ENCODE measurements at places on chromosomes 4 and X.

DNA sequence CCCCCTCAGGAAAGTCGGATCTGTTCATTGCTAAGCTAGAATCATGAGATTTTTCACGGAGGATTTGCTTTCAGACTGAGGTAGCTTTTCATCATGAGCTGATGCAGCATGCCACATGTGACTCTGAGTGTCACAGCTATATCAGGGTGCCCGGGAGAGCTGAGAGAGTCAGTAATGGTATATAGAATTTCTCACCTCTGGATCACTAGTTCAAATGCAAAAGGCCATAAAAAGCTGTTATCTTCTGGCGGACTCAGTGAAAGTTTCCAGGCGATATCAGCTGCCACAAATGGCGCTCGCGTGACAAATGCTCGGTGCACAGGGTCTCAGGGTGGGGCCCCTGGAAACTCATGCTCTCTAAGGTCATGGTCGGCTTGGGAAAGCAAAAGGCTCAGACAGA is 150.1 kb downstream of the DHX15 start:
- no peak for DNase-seq

GRCh38 chrX:109362101-109362500 is 119.8 kb downstream of the GUCY2F start:
- DNase-seq: no peak

GRCh38 chr4:164613792-164614191 is 140.1 kb upstream of the SMIM31 start:
- DNase-seq: no peak

GRCh38 chr4:185738038-185738552 is 73.9 kb downstream of the SORBS2 start:
- no peak for DNase-seq

- DNase-seq: no peak
Observed at GRCh38 chrX:20455001-20455400, 188.3 kb upstream of the RPS6KA3 start.

DNA sequence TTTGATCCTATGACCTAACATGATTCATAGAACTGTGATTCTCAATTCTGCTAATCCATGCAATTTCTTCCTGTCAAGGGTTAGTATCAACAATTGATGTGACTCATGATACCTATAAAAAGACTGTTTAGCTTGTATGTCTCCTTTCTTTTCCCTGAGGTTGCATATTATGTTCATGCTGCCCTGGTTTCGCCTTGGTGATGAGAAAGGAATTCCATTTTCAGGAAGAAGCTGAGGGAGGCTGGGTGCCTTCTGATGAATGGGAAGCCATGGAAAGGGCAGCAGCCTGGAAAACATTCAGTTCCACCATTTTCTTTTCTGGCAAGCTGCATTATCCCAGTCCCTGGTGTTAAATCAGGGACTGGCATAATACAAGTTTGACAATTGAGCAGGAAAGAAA is 976.5 kb downstream of the RPA4 start:
- no peak for DNase-seq

DNA sequence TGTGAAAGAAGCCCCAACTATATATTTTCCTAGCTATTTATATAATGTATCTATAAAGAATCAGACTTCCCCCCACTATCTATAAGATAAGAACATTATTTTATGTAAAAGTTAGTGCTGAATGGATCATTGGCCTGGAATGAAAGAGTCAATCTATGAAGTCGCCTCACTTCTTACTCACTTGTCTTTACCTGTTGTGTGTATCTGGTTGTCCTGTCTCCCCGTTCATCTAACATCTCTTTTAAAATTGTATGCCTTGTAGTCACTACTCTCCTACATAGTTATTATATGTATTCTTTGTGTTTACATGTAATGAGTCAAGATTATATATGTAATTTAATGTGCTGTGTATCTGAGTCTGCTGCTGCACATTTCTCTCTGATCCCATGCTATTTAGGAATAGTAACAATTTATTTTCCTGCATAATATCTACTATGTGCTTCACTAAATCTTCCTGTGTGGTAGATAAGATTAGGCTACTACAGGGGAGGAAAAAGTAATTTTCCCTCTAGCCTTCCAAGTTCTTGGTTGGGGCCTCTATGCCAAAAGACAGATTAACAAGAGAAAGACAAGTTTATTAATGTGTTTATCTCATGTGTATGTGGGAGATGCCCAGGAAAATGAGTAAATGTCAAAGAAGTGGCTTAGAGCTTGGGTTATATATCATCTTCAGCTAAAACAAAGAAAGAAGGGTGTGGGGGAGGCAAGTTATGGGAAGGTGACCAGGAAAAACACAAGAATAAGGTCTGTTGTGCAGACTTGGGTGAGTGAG is 77.6 kb upstream of the FRMPD4 start:
- DNase-seq: no peak

DNA sequence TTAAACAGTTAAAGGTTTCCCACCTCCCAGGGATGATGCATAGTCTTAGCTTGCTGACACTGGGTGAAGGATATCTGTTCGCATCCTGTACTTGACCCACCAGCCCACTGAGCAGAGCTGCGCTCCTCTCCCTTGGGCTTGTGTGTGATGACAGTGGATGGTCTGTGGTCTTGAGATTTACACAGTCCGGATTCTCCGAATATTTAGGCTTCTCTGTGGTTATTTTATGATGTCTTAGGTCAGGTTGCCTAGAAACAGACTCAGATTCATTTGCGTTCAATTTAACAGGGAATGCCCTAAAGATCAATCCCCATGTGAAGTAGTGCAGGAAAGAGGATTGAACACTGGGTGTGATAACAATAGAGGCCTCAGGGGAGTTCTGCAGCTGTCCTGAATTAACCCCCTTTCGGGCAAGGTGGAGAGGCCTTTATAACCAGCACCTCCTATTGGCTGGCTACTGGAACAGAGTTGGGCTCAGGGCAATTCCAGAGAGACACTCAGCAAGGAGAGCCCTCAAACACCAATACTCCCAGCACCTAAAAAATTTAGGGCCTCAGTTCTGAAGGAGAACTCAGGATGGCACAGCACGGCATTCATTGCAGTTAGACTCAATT is 653.2 kb upstream of the GALNT7 start:
- no peak for DNase-seq

- no peak for DNase-seq
Observed at GRCh38 chr4:163221467-163221866, 54.8 kb upstream of the NAF1 start.

DNA sequence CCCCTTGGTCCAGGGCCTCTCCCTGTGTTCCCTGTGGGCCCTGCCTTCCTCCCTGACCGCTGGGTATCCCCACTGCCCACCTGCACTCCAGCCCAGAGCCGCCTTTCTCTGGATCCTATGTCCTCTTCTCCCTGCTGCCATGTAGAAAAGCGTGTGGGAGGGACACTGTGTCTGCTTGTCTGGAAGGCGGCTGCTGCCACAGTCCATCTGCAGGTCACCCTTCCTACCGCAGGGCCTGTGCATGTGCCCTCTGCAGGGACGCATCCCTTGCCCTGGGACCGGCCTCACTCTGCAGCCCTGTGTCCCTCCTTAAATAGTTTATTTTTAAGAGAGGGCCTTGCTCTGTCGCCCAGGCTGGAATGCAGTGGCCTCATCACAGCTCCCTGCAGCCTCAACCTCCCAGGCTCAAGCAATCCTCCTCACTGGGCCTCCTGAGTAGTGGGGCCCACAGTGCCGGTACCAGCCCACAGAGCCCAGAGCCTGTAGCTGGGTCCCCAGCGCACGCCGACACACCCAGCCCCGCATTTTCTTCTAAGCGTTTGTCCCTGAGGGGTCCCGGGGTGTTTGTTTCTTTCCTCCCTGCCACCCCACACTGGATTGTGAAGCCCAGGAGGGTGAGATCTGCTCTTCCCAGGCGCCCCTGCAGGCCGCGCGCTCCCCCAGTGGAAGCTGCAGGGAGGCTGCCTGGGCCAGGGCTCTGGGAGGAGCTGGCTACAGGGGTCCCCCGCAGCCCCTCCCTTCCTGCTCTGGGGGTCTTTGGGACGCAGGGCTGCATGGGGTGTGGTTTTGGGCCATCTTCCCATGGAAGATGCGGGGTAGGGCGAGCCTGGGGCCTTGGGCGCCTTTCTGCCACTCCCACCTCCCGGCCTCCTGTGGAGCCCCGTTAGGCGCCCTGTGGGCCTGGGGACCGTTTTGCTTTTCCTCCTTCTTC is 12.8 kb upstream of the NAT8L start:
- no peak for DNase-seq

- DNase-seq: no peak
Observed at GRCh38 chr4:38400946-38401345, 263.1 kb upstream of the KLF3 start.

DNA sequence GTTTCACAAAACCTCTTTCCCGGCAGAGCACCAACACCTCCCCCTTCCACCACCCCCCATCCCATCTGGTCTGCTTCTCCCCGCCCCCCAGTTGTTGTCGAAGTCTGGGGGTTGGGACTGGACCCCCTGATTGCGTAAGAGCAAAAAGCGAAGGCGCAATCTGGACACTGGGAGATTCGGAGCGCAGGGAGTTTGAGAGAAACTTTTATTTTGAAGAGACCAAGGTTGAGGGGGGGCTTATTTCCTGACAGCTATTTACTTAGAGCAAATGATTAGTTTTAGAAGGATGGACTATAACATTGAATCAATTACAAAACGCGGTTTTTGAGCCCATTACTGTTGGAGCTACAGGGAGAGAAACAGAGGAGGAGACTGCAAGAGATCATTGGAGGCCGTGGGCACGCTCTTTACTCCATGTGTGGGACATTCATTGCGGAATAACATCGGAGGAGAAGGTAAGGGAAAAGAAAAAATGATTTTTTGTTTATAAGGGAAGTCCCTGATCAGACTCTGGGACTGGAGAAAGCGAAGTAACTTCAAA is at the start of gene PDGFRA:
Gene PDGFRA (plus strand): TSS at position 333 of the 541 bp plus-strand sequence. CDS start 29,476 bp downstream, outside the sequence.
- DNase-seq: no peak

GRCh38 chr4:14265651-14266050 is 638.1 kb upstream of the BOD1L1 start:
- no peak for DNase-seq

- DNase-seq: no peak
Observed at GRCh38 chr4:820230-821172, 5.4 kb downstream of the CPLX1 start.

DNA sequence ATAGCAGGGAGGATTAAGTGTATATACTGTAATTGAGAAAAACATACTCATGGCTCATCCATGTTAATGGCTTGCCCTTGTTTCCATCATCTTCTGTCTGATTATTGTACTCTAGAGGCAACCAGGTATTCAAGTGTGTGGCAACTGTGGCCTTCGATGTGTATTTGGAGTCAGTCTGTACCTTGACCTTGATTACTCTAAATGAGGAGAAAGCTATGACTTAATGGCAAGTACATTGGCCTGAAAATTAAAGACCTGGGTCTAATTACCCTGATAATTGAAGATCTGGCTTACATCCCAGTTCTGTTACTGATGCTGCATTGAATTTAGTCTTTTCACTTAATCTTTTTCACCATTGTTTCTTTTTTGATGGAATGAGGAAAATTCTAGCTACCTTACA is 409.2 kb downstream of the CCSER1 start:
- no peak for DNase-seq

- no peak for DNase-seq
Observed at GRCh38 chrX:119659522-119659921, 33.4 kb downstream of the SEPTIN6 start.
